Astrocyte of the hippocampus (primary cell): ENCODE measurements at places on chromosomes 6 and 20.
A peak's percentile ranks its signal among the peaks of the same experiment; 100 is the strongest.

DNA sequence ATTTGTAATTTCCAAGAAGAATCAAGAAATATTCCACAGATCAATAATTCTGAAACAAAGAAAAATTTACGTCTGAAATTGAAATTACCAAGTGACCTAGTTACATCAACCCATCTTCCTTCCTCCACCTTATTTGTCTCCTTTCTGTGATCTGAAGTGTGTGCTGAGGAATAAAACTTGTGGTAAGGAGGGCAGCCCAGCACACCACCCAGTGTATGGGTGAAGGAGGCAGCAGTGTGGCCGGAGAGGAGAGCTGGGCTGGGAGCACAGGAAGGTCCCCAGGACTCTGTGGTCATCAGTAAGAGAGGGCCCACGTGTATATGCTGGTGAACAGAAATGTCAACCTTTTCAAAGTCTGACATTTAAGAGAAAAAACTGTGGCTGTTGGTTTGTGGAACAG lies 11.3 kb upstream of the CCR6 start:
- DNase-seq, result no peak

- no peak for DNase-seq
Observed at GRCh38 chr6:34514112-34514511, 42.0 kb downstream of the SPDEF start.

GRCh38 chr6:26016963-26017631 lies 54.5 kb downstream of the TRIM38 start:
- DNase-seq, result peak; percentile 17

DNA sequence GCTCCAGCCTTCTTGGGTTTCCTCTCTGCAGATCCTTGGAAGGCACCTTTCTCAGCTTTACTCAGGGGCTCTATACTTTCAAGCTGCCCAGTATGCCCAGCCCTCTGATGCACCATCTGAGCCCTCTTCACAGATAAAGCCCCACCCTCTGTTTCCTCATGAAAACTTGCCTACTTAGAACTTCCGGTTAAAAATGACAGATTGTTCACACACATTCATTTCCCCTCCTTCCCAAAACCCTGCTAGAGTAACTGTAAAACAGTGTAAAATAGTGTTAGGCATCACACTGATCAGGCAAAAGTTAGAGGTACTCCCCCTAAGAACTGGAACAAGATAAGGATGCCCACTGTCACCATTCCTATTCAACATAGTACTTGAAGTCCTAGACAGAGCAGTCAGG lies 14.0 kb upstream of the GCM1 start:
- no peak for DNase-seq

GRCh38 chr6:105884426-105884825 lies 201.7 kb upstream of the PRDM1 start:
- DNase-seq, result no peak

DNA sequence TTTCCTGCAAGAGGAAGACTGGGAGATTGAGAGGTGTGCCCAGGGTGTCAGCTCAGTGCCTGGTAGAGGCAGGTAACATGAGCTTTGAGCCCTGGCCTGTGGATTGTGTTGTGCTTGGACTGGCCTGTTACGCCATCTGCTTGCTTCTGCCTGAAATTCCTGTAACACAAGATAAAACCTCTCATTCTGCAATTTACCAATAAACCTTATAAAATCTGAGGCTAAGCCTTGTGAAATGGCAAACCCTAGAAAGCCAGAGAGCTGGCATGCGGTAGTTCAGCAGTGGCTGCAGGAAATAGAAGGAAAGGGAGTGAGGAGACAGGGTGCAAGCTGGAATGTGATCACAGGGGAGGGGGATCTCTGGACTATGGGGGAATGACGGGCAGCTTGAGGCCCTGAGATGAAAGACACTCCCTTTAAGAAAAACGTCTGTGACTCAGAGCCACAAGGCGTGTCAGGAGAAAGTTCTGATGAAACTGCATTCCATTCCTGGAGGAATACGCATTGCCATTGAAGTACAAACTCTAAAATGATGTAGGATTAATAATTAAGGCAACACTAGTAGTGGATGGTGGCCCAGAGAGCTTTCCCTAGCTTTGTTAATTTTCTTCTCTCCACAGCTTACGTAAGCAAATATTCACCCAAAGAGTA lies 26.3 kb upstream of the TFAP2A start:
- DNase-seq, result peak; percentile 94

DNA sequence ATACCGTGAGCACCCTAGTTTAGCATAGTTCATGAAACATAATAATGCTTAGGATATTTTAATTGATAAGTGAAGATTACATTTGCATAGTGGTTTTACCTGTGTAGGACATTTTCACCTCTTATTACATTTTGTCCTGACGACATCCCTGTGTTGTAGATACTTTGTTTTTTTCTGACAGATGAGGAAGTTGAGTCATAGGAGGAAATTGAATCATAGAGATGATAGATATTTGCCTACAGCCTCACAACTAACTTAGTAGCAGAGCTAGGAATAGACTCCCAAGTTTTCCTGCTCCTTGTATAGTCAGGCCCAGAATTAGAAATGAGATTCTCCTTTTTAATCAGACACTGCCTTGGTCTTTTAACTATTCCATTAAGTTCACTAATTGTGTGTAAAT lies 100.5 kb upstream of the SUPT3H start:
- no peak for DNase-seq

DNA sequence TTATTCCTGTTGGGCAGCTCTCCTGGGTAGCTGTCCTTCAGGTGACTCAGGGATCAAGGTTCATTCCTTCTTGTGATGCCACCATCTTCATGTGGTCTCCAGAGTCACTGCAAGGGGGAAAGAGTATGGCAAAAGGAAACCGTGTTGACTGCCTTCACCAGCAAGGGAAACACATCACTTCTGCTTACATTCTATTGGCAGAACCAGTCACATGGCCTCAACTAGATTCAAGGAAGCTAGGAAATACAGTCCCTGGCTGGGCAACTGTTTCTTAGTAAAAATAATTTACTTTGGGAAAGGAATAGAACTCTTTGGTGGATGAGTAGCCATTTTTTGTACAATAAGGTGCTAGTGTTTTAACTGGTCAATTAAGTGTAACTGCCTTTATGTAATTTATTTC lies 5.3 kb downstream of the ANKRD6 start:
- DNase-seq, result no peak

DNA sequence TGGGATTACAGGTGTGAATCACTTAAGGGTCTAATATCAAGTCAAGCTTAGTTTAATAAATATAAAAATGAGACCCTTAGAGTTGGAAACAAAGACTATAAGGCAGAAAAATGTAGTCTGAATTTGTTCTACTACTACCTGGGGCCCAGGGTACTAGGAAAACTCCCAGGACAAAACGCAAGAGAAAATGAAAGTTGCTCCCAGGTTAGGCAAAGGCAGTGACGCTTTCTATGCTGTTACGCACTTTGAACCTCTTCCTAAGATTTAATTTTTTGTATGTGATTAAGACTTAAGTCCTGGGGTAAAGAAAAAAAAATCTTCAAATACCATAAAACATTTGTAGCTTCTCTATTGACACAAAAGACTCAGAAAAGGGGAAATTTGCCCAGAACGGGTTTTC lies 17.3 kb downstream of the DSP start:
- no peak for DNase-seq

- no peak for DNase-seq
Observed at GRCh38 chr20:2739042-2739398, 46.4 kb downstream of the EBF4 start.

DNA sequence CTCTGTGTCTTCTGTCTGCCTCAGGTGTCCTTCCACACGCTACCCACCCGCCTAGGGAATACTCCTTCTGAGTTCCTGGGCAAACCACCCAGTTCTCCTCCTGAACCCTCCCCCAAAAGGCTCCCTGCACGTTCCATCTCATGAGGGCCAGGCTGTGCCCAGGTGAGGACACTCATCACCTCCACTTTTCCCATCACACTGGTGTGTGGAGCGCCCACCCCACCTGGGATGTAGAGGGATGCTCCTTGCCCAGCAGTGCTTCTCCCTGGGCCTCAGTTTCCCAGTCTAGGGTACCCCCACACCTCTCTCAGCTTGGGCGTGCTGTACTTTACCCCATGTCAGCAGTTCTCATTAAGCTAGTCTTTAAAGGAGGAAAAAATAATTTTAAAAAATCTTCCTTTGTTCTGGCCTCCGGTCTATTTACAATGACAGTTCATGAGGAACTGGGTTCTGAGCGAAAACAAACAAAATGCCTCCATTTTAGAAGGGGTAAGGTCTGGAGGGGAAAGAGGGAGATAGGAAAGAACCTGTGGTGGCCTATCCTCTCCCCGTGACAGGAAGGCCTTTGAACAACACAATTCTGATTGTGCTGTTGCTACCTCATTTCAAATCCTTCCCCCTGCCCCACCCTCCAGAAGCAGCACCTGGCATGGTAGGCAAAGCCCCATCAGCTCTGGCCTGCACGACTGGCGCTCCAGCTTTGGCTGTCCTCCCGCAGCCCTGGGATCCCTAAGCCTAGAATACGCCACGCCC lies 1.7 kb upstream of the C20orf203 start:
- no peak for DNase-seq

GRCh38 chr6:143060806-143061596 lies at the start of gene AIG1:
AIG1 (plus strand) TSS chr6:143060889; CDS start chr6:143060926, 37 bp downstream.
- no peak for DNase-seq

GRCh38 chr6:68760941-68761676 lies 126.0 kb downstream of the ADGRB3 start:
- DNase-seq, result no peak

GRCh38 chr6:4125933-4126864 lies 9.2 kb downstream of the ECI2 start:
- DNase-seq, result peak; percentile 85
